ENCODE measurements at places on chromosomes 6 and 20. TPM values are rescaled to one million over a fixed set of nuclear protein-coding genes. Genes with fewer than 3 reads are reported as not detected.

The SRSF12 gene
- 0.78 TPM for total RNA-seq

The BTNL2 gene
- total RNA-seq: not detected

The PLCB1 gene
- total RNA-seq: 2.2 TPM

The MEI4 gene
- total RNA-seq: not detected

The IL17F gene
- total RNA-seq: not detected

The KLC4 gene
- total RNA-seq: 10.0 TPM

The PLAGL1 gene
- total RNA-seq: 13.1 TPM

The TM9SF4 gene
- 39.2 TPM for total RNA-seq

The RBBP8NL gene
- total RNA-seq: not detected

The SLC13A3 gene
- not detected for total RNA-seq
